ENCODE measurements at places on chromosomes 16 and 17.

DNA sequence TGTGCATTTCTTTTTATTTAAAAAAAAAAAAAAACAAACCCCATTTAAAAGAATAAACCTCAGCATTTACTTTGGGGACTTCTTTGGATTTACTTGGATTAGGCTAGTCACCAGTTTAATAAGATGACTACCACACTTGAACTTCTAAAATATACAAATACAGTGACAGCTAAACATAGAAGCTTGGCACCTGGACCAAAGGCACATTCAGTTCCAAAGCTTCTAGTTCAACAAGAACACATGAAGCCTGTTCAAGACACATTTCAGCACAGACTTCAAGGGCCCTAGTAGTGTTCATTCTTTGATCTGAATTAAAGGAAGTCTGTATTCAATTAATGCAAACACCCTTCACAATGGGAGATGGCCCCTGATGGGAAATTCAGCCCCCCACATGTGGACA, 11.6 kb upstream of the ROGDI start:
- no peak for DNase-seq

GRCh38 chr16:20136446-20136968, 62.8 kb upstream of the GPR139 start:
- no peak for DNase-seq

GRCh38 chr16:75630052-75630451, 7.0 kb upstream of the ADAT1 start:
- DNase-seq: no peak

GRCh38 chr16:75457485-75458021, 6.9 kb downstream of the TMEM170A start:
- DNase-seq: no peak
